Kasumi-1 (cell line): ENCODE measurements at places on chromosomes 7 and 10.

DNA sequence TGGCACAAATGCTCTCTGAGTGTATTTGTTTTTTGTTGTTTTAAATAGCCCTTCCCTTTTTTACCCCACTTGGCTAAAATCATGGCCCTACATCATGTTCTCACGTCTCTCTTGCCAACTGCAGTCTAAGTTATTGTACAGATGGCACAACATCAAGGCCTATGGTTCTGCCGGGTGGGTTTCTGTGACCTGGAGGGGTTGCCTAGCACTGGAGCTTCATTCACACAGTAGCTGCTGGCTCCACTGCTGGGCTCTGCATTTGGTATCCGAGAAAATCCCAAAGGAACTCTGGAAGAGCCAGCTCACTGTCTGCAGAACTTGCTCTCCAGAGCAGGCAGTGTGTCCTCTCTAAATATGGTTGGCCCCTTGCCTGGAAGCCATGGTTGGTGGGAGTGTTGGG, 120.6 kb downstream of the LRRC4 start:
- no peak for DNase-seq

DNA sequence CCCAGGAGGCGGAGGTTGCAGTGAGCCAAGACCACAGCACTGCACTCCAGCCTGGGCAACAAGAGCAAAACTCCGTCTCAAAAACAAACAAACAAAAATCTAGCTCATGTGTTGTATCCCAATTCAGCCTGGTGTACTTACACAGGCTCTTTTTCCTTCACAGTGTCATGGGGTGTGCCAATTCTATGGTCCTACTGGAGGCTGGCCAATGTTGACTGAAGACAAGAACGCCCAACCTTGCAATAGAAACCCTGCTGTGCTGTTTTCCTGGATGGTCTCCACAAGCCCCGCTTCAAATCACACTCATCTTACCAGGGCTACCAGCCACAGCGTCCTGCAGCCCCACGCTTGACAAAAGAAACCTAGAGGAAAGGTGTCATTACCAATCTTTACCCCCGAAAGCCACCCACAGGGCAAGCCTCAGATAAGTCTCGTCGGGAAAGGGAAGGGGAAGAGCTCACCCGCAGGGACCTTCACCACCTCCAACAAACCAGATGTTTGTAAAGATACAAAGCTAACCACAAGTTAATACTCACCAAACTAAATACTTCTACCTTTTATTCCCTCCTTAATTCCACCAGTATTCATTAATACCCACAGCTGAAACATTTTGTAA, 64.8 kb downstream of the TNS3 start:
- no peak for DNase-seq

DNA sequence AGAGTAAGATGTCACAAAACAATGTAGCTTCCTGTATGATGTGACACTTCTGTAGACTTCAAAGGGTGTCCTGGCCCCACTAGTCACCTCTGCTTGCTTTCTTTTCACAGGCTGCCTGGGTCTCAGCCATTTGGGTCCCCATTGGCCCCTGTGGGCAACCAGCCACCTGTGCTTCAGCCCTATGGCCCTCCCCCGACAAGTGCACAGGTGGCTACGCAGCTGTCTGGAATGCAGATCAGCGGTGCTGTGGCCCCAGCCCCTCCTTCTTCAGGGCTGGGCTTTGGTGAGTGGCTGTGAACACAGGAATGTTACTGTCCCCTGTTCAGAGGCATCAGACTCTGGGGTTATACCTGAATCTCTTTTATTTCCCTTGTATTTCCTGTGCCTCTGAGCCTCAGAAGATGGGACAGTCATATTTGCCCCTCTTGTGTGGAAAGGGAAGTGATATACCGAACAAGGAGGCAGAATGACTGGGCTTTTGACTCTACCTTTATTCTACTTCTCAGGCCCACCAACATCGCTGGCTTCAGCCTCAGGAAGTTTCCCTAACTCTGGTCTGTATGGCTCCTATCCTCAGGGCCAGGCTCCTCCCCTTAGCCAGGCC, 15.4 kb downstream of the SEC24C start:
- no peak for DNase-seq

DNA sequence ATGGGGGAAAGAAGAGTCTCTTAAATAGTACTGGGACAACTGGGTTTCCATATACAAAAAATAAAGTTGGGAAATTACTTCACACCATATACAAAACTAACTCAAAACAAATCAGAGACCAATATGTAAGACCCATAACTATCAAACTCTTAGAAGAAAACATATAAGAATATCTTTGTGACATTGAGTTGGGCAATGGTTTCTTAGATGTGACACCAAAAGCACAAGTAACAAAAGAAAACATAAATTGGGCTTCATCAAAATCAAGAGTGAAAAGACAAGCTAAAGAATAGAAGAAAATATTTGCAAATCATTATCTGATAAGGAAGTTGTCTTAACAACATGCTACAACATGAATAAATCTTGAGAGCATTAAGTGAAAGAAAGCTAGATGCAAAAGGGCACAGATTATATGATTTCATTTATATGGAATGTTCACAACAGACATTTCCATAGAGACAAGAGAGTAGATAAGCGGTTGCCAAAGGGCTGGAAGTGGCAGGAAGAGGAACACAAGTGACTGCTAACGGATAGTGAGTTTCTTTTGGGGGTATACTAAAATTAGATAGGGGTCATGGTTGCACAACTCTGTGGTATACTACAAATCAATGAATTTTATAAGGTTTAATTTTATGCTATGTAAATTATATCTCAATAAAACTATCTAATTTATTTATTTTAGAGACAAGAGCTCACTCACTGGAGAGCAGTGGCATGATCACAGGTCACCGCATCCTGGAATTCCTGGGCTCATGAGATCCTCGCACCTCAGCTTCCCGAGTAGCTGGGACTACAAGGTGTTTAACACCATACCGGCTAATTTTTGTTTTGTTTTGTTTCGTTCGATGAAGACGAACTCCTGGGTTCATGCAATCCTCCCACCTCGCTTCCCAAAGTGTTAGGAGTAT, 35.4 kb downstream of the JMJD1C start:
- peak; percentile 44 for DNase-seq

DNA sequence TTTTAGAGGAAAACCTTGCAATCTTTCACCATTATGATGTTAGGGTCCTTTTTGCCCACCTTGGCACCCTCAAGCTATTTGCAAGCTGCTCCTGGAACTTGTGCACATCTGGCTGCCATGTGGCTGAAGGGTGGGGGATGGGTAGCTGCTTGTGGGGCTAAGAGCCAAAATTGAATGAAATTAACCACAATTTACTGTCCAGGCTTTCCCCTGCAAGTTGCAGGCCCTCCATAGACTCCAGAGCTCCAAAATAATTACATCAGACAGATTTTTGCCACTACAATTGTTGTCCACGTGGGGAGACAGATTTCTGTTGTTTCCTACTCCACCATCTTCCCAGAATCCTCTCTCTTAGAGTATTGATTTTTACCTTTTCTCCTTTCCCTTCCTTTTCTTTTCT, 19.1 kb downstream of the PI4K2A start:
- no peak for DNase-seq

DNA sequence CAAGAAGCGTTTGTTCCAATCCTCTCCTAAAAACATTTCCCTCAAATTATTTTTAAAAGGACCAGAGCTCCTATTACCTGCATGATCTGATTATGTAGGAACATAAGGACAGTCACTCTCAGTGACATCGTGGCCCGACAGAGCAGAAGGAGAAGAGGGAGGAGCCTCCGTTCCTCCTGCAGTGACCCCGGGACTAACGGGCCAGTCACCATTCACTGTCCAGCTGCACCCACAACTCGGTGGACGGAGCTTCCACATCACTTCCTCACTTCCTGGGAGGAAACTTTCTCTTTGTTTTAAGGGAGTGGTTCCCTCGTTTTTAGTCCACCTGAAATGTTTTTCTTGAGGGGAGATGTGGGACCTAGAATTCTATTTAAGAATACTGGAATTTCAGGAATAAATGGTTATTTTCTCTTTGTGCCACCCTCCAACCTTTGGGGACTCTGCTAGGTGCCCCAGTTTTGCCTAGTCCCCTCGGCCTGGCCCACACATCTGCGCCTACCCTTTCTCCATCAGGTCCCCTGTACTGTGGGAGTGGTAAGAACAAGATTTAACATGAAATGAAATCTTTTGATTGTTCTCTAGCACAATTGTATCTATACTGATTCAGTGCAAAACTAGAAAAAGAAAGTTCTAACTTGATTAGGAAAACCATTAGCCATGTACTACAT, 173.5 kb upstream of the RNF32 start:
- no peak for DNase-seq

DNA sequence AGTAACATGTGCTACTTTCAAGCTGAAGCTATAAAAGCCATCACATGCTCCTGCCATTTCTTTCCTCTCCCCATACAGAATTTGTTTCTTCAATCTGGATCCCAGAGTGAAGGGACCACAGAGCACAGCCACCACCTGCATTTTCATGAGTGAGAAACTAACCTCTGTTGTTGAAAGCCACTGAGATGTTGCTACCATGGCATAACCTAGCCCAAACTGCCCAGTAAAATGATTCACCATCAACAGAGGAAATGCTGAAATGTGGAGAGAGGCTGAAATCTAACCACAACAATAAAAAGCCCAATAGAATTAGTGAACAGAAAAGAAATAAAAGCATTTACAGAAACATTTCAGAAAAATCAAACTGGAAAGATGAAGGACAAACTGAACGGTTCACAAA, 125.2 kb downstream of the AMPH start:
- DNase-seq = no peak
